ENCODE measurements at places on chromosomes 5 and 9.

DNA sequence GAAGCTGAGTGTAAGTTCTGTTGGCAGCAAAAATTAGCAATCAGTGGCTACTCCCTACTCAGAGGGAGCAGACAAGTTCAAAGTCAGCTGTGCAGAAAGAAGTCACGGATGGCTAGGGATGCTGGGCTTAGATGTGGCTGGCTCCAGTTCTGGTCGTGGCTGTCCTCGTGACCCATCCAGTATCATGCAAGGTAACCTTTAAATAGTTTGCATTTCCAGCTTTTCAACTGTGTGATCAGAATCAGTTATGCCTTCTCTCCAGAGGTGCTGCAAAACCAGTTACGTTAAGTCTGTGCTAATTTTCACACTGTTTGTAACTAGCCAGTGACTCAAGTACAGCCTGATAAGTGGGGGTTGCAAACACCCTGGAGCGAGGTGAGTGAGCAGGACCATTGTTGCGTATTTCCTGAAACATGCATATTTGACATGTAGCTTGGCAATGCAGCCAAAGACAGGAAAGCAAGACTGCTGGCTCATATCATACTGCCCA is 302.4 kb downstream of the ATPSCKMT start:
- no peak for DNase-seq

GRCh38 chr9:131759017-131759647 is 19.3 kb upstream of the RAPGEF1 start:
- no peak for DNase-seq

GRCh38 chr9:89527084-89527483 is 29.2 kb upstream of the SEMA4D start:
- no peak for DNase-seq

GRCh38 chr9:30235564-30235963 is 2148.9 kb upstream of the ACO1 start:
- no peak for DNase-seq

GRCh38 chr5:14853685-14854084 is 17.9 kb downstream of the ANKH start:
- no peak for DNase-seq

- no peak for DNase-seq
Measured at GRCh38 chr5:52523701-52524100, 264.0 kb upstream of the ITGA1 start.

DNA sequence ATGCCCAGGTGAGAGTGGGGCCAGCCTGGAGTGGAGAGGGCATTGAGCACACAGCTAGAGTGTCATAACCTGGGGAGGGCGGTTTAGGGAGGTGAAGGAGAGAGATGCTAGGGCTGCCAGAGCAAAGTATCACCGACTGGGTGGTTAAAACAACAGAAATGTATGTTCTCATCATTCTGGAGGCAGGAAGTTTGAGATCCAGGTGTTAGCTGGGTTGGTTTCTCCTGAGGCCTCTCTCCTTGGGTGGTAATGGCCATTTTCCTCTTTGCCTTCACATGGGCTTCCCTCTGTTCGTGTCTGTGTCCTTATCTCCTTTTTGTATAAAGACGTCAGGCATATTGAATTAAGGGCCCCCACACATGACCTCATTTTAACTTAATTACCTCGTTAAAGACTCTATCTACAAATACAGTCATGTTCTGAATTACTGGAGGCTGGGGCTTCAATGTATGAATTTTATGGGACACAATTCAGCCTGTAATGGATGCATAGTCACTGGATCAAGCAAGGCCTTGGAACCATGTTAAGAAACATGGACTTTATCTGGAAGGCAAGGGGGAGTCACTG is 118.6 kb upstream of the IL12B start:
- DNase-seq, result no peak

DNA sequence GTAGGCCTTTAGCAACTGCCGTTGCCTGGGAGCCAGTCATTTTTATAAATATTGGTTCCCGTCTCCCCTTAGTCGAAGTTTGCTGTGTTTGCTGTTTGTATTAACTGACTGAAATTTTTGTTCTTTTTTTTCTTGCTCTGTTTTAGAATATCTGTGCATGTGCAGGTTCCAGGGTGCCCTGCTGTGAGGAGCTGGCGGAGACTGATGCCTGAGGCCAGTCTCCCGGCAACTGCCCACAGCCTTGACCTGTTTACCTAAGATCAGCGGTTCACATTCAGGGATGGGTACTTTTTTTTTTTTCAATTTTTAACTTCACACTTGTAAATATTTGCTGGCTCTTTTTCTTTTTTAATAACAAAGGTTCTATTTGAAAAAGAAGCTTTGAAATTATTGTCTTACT is 262.6 kb upstream of the ADAMTS16 start:
- DNase-seq, result no peak

GRCh38 chr9:119052339-119053030 is 316.8 kb downstream of the BRINP1 start:
- DNase-seq, result no peak

- DNase-seq, result no peak
Measured at GRCh38 chr5:27266184-27266583, 227.8 kb upstream of the CDH9 start.

DNA sequence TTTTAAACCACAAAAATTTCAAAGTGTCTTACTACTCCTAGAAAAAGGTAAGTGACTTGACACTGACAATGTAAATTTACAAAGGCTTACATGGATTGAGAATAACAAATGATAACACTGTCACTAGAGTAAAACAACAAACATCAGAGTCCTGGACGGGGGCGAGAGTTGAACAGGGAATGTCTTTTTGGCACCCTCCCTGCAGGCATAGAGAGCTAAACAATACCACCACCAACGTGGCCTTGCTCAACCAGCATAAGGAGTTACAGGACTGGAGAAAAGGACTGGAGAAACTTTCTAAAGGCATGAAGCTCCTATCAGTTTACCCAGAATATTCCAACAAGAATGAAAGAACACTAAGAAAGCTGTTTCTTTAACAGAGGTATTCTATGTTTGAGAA is 55.3 kb downstream of the PTBP3 start:
- no peak for DNase-seq

- no peak for DNase-seq
Measured at GRCh38 chr5:53288511-53288910, 179.0 kb upstream of the MOCS2 start.

DNA sequence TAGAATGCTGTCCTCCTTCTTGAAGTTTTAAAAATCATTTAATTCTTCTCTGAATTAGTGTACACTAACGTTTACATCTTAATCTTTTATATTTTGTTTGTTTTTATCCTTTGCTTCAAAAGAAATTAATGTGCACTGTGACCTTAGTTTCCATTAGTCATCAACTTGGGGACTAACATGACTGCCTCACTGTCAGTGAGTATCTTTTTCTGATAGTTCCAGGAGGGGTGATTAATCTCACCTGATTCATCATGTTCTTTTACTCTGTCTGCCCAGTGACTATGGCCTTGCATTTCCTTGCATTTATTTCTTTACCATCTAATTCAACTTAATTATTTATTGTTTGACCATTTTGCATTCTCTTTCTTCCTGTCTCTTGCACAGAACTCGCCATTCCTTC is 33.4 kb upstream of the NR3C1 start:
- no peak for DNase-seq

DNA sequence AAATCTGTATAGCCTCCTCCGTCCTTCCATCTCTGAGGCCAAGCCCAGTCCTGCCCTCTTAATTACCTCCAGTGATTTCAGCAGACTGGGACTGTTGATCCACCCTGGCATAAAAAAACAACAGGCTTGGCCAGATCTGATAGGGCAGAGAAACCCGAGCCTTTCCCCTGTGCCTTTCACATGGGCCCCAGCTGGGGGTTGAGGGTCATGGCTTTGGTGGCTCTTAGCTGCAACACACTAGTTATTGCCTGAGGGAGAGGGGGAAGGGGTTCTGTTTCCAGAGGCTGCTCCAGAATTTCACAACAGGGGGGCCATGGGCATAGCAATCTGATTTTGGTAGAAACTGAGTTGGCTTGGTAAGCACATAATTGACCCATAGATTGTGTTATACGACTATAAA is 21.2 kb upstream of the PANK3 start:
- DNase-seq, result no peak

DNA sequence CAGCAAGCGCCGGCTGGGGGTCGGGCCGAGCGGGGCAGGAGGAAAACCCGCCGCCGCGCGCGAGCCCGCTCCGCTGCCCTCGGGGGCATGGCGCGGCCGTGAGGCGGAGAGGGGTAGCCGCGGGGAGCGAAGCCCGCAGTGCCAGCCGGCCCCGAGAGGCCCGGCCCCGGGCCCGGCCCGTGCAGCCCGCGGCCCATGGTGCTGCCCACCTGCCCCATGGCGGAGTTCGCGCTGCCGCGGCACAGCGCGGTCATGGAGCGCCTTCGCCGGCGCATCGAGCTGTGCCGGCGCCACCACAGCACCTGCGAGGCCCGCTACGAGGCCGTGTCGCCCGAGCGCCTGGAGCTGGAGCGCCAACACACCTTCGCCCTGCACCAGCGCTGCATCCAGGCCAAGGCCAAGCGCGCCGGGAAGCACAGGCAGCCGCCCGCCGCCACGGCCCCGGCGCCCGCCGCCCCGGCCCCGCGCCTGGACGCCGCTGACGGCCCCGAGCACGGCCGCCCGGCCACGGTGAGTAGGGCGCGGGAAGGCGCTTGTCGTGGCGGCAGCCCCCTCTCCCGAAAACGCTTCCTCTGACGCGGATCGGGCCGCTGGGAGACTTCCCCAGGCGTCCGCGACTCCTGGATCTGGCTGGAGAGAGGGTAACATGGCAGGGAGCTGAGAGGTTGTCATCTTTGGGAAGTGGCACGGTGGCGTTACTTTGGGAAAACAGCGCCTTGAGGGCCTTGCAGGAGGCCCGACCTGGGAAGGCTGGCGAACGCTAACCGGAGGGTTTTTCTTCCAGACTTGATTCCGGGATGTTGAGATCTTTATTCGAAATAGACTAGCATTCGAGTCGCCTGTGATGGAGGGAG is 523 bp downstream of the MAML1 start:
- no peak for DNase-seq

- DNase-seq, result no peak
Measured at GRCh38 chr5:40833712-40834229, 1.3 kb downstream of the RPL37 start.

- no peak for DNase-seq
Measured at GRCh38 chr9:18441261-18441660, 32.7 kb upstream of the ADAMTSL1 start.

DNA sequence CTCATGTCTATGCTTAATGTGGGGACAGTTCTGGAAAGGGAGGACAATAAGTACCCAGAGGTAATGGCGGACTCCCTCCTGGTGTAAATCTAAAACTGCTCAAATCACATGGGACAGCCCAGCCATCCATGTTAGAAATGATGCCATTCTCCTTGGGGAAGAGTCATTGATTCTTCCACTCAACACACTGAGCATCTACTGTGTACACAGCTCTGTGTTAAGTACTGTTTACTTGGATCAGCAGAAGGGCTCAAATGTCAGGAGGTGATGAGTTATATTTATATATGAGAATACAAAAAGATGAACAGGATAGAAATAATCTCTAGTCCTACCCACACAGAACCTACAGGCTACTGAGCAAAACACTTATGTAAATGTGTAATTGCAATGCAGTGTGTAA is 31.8 kb upstream of the NANS start:
- DNase-seq, result no peak

- no peak for DNase-seq
Measured at GRCh38 chr5:89706731-89707130, 702.8 kb downstream of the CETN3 start.

DNA sequence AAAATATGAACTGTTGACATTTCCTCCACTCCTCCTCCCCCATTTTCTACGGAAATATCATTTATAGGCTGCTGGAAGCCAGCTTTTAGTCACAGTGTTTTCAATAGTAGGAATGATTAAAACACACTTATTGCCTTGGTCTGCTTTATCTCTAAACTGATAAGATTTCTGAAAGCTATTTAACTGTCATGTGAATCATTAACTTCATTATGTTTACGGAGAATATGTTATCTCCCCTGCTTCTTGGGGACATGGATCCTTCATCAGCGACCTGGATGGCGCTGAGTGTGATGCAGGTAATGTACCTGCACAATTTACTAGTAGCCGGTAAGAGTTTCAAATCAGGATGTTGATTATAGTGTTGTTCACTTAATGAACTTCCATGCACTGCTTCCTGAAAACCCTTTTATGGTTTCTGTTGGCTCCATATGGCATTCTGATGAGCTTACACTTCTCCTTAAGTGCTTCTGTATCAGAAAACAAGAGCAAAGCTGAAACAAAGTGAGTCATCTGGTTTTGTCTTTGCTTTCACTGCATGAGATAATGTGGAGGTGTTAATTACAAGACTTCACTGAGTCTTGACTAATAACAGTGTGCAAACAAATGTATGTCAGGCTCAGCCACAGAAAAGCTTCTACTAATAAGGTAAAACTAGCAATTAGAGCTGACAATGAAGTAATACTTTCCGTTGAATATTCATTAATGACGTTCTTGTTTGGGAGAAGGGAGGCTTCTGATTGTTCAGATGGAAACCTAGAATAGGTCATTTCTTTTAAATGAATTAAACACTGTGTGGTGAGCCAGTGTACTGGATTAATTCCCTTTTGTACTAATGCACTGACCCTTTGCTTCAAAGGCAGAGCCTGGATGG is 162.4 kb upstream of the ZNF608 start:
- DNase-seq, result no peak

- peak; percentile 95 for DNase-seq
Measured at GRCh38 chr5:39399135-39400036, 25.4 kb downstream of the DAB2 start.

- no peak for DNase-seq
Measured at GRCh38 chr5:61621202-61621650, 289.2 kb downstream of the ZSWIM6 start.

DNA sequence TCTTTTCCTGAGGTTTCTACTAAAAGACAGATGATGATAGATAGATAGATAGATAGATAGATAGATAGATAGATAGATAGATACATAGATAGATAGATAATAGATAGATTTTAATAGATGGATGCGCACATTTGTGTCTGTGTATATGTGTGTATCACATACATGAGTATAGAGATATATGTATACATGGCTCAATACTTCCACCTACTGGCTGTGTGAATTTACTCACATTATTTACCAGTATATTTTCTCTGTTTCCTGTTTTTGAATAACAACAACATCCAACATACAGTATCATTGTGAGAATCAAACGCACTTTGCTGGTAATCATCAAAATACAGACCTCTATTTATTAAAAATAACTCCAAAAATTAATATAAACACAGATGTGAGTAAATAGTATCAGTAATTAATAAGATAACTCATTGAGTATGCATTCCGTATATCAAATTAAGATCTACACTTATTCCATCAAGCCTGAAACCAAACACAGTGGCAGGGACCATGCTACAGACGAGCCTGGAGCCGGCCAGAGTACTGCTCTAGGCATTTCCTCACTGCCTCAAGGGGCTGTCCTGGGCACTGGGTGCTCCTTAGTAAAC is 338.0 kb downstream of the SEMA5A start:
- no peak for DNase-seq

- no peak for DNase-seq
Measured at GRCh38 chr9:1875251-1875851, 139.8 kb upstream of the SMARCA2 start.

- DNase-seq, result peak; percentile 74
Measured at GRCh38 chr5:96714951-96715451, 52.8 kb downstream of the CAST start.
